ENCODE measurements at places on chromosomes 16 and 17.

DNA sequence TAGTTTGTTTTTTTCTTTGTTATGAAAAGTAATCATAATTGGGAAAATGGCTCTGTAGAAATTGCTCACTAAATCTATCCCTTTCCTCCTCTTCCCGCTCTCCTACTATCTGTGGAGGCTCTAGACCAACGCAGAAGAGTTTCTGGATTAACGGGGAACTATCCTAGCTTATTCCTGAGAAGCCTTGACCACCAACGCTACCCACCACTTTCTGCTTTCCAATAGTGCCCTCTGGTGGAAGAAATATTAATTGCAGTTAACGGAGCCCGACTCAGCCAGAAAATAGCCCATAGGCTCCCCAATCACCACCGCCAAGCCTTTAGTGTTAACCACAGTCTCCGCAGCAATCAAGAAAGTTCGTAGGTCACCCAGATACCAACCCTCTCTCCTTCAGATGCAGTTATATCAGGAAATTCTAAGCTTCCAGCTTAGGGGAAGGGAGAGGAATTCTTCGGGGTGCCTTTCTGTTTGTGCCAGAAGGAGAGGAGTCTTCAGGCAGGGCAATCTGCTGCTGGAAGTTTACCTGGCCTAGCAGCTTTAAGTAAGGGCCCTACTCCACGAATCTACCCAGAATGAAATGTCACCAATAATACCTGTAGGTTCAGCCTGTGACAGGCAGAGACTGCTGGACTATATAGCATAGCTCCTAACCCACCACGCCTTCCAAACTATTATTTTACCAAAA, 23.0 kb upstream of the NSRP1 start:
- DNase-seq: no peak

DNA sequence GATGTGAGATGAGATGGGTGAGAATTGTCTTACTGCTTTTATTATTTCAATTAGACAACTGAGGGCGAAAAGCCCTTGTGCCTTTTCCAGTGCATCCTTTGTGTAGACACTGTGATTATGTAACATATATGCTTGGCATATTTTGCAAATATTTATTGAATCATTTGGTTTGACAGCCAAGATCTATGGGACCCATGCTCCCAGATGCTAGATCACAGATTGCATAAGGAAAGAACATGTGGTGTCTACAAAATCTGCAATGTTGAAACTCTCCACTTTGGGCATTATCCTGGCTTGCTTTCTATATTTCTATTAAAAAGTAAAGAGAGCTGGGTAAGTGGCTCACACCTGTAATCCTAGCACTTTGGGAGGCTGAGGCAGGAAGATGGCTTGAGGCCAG, 4.8 kb upstream of the COG1 start:
- DNase-seq: no peak

- DNase-seq: no peak
These were observed 11.8 kb upstream of the MLYCD start for GRCh38 chr16:83887080-83887479.

GRCh38 chr16:12868788-12869187, 32.6 kb upstream of the SHISA9 start:
- no peak for DNase-seq

DNA sequence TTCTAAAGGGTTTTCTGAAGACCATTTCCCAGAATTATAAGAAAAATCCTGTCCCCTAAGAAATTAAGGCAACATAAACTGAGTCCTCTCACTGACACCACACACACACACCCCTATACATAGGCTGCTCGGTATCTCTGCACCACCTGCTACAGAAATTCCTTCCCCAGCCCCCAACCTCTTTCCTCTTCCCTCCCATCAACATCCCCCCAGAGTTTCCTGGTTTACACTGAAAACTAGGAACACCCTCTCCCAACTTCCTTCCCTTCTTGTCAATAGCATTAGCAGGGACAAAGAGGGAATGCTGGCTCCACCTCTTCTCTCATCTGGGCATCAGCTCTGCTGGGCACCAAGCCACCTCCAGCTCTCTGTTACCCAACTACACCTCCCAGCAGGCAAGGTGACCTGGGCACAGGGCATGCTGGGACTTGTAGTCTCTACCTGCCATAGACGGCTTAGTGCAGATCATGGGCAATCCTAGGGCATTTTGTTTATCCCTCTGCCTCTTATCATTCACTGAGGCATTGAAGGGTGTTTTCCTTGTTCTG, 15.7 kb downstream of the CAVIN1 start:
- DNase-seq: no peak

GRCh38 chr16:84511180-84511800, 6.8 kb upstream of the MEAK7 start:
- peak; percentile 83 for DNase-seq

- no peak for DNase-seq
These were observed 458 bp downstream of the ENKD1 start for GRCh38 chr16:67666032-67666551.

DNA sequence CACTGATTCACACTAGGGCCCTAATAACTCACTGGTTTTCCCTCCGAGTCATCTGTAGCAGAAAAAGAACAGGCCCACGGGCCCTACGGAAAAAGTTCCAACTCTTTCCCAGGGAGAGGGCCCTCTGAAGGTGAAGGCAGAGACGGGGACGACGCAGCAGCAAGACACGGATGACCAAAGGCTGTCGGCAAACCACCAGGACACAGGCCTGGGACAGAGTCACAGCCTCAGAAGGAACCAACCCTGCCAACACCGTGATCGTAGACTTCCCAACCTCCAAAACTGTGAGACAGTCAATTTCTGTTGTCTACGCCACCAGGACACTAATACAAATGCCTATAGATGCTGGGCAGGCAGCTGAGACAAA, 5.2 kb upstream of the SPHK1 start:
- no peak for DNase-seq

- DNase-seq: no peak
These were observed 8.9 kb downstream of the CHAD start for GRCh38 chr17:50459756-50460155.

GRCh38 chr16:84086341-84086740, 30.4 kb downstream of the MBTPS1 start:
- DNase-seq: no peak

GRCh38 chr17:18626152-18626870, 17.9 kb downstream of the TBC1D28 start:
- no peak for DNase-seq

GRCh38 chr17:43456661-43457361, 27.0 kb upstream of the DHX8 start:
- DNase-seq: no peak

- DNase-seq: no peak
These were observed 101.2 kb downstream of the YPEL2 start for GRCh38 chr17:59432657-59433056.

DNA sequence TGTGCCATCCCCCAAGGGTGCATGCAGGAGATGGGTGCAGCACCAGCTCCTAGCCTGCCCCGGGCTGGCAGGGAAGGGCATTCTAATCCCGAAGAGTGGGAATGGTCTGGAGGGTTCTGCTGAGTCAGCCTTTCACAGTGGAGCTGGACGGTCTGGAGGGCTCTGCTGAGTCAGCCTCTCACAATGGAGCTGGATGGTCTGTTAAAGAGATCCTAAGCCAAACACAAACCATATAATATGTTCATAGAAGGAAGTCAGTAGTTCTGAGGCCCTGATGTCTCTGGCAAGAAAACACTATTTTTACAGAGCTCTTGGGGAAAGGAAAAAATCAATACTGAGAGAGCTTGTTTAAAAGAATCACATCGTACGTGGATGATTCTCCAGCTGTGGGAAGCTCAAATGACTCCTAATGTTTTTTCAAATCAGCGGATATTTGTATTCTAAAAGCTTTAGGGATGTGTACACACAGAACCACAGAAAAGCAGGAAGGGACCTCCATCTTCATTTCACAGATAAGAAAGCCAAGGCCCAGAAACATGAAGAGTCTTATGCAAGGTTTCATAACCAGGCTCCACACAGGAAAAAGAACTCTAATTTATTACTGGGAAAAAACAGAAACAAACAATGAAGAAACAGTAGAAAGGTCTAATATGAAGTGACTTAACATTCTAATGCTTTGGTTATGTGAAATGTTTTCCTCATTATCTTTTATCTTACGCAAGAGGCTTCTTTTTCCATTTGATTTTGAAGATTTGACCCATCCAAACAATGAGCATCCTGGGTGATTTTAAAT, 176.3 kb downstream of the VPS53 start:
- no peak for DNase-seq

DNA sequence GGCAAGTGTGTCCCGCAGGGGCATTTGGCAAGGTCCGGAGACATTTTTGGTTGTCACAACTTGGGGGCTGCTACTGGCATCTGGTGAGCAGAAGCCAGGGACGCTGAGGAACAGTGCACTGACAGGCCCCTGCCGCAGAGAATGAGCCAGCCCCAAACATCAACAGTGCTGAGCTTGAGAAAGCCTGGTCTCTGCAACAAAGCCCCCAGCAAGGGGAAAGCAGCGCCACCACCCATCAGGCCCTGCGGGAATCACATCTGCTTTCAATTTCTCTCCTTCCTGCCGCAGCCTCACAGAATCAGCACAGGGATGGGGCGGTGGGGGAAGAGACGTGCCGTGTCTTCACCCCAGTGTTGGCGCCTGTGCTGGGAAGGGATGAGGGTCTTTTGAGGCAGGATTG, 14.8 kb upstream of the PRPSAP1 start:
- DNase-seq: no peak

DNA sequence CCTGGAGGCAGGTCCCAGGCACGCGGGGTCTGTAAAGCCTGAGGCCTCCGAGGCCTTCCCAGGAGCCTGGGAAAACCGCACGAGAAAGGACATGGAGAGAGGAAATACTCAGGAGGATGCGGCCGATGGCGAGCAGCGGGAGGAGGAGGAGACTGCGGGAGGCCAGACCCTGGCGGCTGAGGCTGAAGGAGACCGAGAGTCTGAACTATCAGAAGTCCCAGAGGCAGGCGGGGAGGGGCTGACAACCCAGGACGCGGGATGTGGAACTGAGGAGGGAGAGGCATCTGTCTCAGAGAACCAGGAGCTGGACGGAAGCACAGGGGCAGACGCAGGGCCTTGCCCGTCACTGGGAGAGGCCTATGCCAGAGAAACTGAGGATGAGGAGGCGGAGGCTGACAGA, 2.4 kb downstream of the APOBR start:
- no peak for DNase-seq

GRCh38 chr17:61307905-61308886, 91.4 kb upstream of the TBX2 start:
- DNase-seq: peak; percentile 86

GRCh38 chr16:468068-468821, 42.8 kb downstream of the RAB11FIP3 start:
- no peak for DNase-seq

- no peak for DNase-seq
These were observed 706.5 kb downstream of the KCNJ2 start for GRCh38 chr17:70875729-70876310.

All from brain pericyte (primary cell).